CD4-positive, alpha-beta T cell treated with Interleukin-21 for 1 hour (primary cell): ENCODE measurements at places on chromosomes 5 and 9.

GRCh38 chr9:98219364-98219716 is 26.9 kb upstream of the CORO2A start:
- no peak for DNase-seq

GRCh38 chr9:116154976-116155697 is 1.5 kb downstream of the PAPPA start:
- no peak for DNase-seq

- no peak for DNase-seq
Observed at GRCh38 chr9:136759436-136760325, 1.6 kb upstream of the LCN8 start.

- DNase-seq: no peak
Observed at GRCh38 chr9:113613815-113614413, 150.4 kb downstream of the RGS3 start.

DNA sequence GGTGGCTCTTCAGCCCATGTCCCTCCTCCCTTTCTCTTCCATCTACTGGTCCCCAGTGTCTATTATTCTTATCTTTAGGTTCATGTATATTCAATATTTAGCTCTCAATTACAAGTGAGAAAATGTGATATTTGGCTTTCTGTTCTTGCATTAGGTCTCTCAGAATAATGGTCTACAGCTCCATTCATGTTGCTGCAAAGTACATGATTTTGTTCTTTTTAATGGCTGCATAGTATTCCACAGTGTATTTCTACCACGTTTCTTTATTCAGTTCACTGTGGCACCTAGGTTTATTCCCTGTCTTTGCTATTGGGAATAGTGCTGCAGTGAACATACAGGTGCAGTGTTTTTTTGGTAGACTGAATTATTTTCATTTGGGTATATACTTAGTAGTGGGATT is 1308.8 kb downstream of the EFNA5 start:
- DNase-seq: no peak

DNA sequence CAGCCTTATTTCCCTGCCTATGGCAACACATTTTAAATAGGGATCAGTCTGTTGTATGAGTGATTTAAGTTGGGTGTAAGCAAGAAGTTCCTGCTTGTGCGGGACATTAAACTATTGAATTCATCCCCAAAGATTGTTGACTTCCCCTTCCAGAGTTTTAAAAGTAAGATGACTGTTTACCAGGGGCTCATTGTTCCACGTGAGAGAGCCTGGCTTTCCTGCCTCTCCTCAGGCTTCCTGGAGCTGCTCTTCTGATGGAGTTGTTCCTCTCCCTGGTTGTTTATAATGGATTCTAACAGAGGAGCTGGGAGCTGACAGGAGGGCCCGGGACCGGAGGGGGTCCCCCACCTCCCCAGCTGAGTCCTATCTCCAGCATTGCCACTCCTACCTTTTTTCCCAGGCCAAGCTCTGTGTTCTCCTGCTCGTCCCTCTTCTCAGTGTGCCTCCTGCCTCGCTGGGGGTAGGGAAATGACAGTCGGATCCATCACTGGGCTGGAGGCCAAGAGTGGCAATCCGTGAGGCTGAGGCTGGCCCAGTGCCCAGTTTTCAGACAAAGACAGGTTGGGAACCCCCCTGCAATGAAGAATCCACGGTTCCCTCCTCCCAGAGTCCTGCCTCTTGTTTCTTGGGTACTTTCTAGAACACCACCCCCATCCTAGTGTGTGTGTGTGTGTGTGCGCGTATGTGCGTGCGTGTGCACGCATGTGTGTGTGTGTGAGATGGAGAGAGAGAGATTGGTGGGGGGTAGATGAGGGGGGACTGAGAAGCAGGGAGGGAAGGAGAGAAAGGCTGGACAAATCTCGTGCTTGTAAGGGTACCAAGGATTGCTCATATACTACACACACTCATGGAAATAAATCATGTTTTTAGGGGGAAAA is 123.7 kb upstream of the NFIB start:
- no peak for DNase-seq

GRCh38 chr9:111066468-111066867 is 28.2 kb upstream of the LPAR1 start:
- DNase-seq: no peak

GRCh38 chr9:37775216-37775919 is 9.5 kb downstream of the EXOSC3 start:
- no peak for DNase-seq

DNA sequence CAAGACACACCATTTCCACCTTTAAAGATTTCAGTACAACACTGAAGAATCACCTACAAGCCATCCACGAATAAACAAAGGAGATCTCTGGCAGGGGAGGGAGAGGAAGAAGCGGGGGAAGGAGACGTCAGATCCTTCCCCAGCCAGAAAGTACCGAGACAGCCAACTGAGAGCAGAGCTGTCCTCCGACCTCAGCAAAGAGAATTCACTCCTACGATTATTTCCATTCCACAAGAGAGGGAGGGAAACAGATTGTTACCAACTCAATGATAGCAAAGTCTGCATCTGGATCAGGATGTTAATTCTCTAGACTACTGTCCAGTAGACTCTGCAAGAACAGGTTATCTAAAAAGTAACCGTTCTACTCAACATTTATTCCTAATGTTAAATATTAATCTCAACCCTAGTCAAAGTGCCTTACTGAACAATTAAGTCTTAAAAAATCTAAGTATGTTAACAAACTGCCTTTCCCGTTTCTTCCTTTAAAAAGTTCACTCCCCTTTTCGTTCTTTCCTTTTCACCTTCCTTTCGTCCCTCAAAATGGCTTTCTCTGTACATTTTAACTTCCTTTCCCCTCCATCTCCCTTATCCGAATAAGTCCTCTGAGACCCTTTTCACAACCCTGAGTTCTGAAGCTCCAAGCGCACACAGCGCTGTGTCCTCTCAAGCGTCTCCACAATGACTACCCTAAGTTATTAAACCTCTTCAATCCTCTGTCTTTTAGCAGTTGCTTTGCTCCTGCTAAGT is 1.4 kb downstream of the CHD1 start:
- peak; percentile 86 for DNase-seq

- no peak for DNase-seq
Observed at GRCh38 chr9:31519424-31519823, 865.0 kb upstream of the ACO1 start.

- DNase-seq: no peak
Observed at GRCh38 chr5:78004559-78004958, 228.4 kb upstream of the TBCA start.

DNA sequence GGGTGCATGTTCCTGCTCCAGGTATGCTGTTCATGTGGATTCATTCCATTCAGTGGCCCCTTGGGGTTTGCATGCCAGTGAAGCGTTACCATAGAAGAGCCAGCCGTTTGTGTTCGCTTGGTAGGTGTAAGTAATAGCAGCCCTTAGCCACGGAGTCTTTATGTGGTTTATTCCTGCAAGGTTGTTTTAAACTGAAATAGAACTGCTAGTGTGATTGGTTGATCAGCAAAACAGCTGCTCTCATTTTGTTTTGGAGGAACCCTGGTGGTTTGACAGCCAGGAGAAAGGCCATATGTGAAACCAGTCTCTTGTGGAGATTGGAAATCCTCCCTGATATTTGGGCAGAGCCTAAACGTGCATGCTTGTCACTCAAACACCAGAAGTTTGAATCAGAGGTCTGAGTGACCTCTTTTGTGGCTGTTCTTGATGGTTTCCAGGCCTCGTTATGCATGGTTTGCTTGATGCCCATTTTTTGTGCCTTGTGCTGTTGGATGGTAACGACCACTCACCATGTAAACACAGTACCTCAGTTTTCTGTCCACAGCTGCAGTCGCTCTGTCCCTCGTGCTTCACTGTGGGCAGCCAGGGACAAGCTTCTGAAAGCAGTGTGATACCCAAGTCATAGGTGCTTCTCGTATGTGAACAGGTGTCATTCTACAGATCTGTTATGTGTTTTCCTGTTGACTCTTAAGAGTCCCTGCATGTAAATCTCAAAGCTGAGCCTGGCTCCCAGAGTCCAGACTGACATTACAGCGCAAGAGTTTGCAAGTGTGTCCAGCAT is 58.3 kb upstream of the NXNL2 start:
- no peak for DNase-seq

DNA sequence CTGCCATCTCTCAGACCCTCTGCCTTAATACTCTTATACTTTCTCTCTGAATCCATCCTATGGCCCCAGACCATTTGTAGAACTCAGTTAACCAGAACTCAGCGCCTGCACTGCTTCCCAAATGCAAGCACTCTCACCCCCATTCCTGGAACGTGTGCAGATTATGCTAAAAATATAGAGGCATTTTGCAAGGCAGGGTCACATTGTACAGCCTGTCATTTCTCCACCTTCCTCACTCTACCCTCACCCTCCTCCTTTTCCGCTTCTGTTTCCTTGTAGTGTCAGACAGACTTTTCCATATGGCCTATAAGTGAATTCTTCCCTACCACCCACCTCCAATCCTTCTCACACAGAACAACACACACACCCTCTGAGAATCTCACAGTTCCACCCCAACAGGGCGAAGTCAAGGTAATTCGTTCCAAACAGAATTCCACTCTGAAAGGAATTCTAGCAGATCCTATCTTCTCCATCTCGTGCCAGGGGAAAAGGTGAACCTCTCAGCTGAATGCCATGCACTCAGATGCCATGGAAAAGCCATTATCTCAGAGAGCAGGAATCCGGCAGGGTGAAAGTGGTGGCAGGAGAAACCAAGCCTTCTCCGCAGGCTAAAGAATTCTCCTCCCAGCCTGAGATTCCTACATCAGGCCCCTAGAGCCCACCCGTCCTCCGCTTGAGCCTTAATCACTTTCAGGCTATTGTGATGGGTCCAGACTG is 25.3 kb downstream of the GGTA1 start:
- no peak for DNase-seq

DNA sequence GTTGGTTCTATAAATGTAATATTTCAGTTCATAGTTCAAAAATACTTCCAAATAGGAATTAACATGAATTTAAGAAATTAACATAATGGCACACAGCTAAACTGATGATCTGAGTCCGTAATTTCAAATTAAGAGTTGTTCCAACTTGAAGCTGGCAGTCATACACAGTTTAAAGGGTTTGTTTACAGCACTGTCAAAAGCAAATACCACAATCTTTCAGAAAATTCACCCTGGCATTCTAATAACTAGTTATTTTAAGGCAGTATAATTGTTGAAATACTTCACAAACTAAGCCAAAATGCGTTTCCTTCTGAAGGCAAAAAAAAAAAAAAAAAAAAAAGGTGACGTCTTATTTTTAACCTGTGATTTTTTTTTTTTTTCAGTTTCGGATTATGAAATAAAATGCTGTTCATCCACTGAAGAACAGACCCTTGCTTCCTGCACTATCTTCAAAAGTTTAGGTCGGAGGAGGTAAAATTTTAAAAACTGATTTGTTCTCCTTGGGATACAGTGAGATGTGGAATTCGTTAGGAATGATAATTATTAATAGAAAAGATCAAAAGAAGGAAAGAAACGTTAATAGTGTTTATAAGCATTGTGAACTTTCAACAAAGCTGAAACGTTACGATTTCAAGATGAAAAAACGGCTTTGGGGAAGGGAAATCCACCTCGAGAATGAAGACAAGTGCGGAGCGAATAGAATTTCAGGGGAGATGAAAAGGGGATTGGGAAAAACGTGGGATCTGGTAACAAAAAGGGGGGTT is 850 bp downstream of the IL6ST start:
- peak; percentile 52 for DNase-seq

DNA sequence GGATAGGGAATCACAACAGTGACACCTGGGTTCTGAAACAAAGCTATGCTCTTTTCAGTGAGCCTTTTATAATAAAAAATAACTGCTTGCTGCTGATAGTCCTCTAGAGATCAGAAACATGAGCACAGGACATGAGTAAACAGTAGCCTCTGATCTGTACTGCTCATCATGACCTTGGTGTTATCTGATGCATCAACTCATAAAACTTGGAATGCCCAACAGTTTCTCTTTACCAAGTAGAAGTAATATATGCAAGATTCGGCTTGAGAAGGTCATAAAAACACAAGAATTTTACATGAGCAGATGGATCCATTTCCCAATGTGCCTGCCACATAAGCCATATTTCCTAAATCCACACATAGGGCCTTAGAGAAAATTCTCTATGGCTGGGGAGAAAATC is 318.3 kb upstream of the GRAMD2B start:
- no peak for DNase-seq

- no peak for DNase-seq
Observed at GRCh38 chr5:144779368-144779767, 608.7 kb downstream of the KCTD16 start.

DNA sequence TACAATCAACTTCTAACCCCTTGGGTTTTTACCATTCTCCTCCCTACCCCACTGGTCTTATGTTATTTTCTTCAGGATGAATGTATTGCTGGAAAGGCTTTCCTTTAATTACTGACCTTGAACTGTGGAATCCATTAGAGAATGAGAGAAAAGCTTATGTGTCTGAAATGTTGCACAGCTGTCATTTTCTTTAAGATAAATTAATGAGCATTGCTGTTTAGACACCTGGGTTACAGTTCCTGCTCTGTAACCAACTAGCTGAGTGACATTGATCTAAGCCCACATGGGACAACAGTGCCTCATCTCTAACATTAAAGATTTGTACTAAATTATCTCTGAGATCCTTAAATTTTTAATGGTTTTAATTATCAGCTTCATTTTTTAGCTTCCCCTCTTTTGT is 507.0 kb downstream of the TAF11L14 start:
- no peak for DNase-seq

- DNase-seq: no peak
Observed at GRCh38 chr9:134635351-134636148, 6.1 kb upstream of the COL5A1 start.

DNA sequence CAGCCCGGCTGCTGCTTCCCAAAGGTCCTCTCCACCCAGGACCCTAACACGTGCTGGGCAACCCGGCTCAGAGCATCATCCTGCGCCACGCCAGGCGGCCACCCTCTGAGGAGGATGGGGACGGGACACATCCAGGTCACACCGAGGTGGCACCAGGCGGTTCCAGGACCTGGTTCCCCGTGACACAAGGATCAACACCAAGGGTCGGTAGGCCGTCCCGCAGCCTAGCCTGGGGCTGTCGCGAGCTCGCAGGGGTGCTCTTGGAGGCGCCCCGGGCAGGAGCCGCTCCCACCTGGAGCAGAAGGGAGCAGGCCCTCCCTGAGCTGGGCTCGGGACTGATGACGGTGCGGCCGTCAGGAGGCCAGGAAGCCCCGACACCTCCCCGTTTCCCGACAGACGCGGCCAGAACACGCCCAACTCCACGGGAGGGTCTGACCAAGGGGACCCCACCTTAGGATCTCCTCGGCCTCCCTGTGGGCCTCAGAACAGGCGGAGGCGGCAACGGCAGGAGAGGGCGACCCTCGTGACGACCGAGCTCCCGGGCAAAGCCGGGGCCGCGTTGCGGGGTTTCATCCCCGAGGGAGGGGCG is 6.3 kb downstream of the EXD3 start:
- DNase-seq: no peak

GRCh38 chr5:169728418-169728817 is 91.3 kb downstream of the DOCK2 start:
- no peak for DNase-seq
